ENCODE measurements at places on chromosomes 2 and 18. TPM values are rescaled to one million over a fixed set of nuclear protein-coding genes. Genes with fewer than 3 reads are reported as not detected.

The BCL2 gene
- total RNA-seq: 66.0 TPM

The TMEM178A gene
- 0.39 TPM for total RNA-seq

The LRATD1 gene
- total RNA-seq: not detected

DNA sequence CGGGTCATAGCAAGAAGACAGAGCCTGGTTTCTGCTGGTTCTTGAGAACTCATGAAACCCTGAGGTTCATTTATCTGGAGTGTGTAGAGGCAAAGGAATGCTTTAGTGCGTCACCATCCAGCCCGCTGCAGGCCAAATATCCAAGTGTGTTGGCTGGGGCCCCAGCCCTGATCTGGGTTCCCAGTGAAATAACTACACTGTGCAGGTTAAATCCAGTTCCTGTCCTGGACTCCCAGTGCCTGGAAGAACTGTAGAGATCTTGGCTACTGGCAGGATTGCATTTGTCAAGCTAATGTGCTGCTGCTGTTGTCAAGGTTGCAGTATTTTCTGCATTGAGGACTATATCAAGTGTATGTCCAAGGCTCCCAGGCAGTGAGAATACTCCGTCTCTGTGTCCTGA is 89.9 kb downstream of the MAPK4 start:
- DNase-seq: no peak

The ABCB11 gene
- not detected for total RNA-seq

GRCh38 chr2:26758790-26759321 is 5.2 kb upstream of the SLC35F6 start:
- no peak for DNase-seq

The NBAS gene
- total RNA-seq: 38.1 TPM
